ENCODE measurements at places on chromosomes 12 and 14. TPM values are rescaled to one million over a fixed set of nuclear protein-coding genes. Genes with fewer than 3 reads are reported as not detected.

GRCh38 chr12:16019136-16019535 is 108.0 kb downstream of the DERA start:
- no peak for DNase-seq
- H3K4me1 ChIP-seq: no peaks in the 10 kb centered on the region
- peaks cover 8% of the 10 kb centered on the region for H3K36me3 ChIP-seq
- no peak overlapping the region for H3K27ac ChIP-seq
- no peak overlapping the region for H3K4me3 ChIP-seq
- H3K27me3 ChIP-seq: no peaks in the 10 kb centered on the region

- H3K27me3 ChIP-seq: no peaks in the 10 kb centered on the region
- H3K36me3 ChIP-seq: no peaks in the 10 kb centered on the region
- no peak overlapping the region for H3K27ac ChIP-seq
- no peak for DNase-seq
Observed at GRCh38 chr14:72651714-72652113, 242.2 kb downstream of the DPF3 start.

DNA sequence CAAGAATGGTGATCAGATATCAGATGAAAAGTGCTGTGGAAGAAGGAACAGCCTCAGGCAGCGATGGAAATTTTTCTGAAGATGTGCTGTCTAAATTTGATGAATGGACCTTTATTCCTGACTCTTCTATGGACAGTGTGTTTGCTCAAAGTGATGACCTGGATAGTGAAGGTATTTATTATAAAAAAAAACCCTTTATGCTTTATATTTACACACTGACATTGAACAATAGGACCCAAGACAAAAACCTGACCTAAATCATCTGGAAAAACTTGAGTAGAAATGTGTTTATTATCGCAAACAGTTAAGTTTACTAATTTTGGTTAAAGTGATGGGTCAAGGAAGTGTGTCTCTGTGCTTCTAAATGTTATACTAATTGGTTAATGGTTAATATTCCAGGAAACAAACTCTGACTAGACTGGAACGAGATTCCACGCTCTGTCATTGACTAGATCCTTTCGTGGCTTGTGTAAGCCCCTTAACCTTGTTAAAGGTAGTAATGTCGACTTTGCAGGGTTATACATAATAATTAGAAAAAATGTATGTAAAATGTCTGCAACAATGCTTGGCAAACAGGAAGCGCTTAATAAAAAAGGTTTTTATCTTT is 62.7 kb downstream of the LRRK2 start:
- H3K4me3 ChIP-seq: no peak overlapping the region
- H3K36me3 ChIP-seq: no peaks in the 10 kb centered on the region
- no peak for DNase-seq
- H3K4me1 ChIP-seq: no peaks in the 10 kb centered on the region

The CLEC4A gene
- 6.9 TPM for total RNA-seq

DNA sequence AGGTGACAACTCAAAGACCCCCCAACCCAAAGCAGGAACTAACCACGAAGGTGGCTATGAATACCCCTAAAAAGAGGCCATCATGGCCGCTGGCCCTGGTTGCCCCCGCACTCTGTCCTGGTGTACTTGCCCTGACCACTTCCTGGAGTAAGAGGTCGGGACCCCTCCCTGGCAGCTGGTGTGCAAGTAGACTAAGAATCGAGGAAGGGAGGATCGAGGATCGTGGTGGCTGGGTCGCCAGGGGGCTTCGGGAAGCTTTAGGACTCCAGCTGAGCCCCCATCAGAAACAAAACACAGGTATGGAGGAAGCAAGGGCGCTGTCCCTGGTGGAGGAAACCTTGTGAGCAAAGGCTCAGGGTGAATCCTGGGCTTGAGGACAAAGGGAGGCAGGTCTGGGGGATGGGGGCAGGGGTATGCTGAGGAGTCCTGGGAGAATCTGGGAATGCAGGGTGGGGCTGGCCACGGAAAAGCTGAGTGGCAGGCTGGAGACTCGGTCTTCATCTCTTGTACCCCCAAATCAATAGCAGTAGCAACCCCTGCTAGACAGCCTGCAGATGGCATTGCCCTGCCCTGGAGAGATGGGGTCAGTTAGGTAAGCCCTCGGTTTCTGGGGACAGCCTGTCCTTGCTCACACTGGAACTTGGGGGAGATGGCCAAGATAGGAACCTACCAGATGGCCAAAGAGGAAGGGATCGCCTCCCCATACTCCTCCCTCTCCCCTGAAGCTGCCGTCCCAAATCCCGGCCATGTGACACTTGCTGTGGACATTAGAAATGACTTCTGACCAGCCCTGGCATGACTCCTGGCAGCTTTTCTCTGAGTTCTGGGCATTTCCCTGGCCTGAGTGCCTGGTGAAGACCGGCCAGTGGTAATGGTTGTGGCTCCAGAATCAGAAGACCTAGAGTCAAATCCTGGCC is 45.3 kb upstream of the ESRRB start:
- H3K36me3 ChIP-seq: no peaks in the 10 kb centered on the region
- no peak for DNase-seq
- no peaks in the 10 kb centered on the region for H3K27me3 ChIP-seq
- no peak overlapping the region for H3K4me3 ChIP-seq
- no peak overlapping the region for H3K27ac ChIP-seq

- H3K4me1 ChIP-seq: no peaks in the 10 kb centered on the region
- H3K36me3 ChIP-seq: no peaks in the 10 kb centered on the region
- DNase-seq: no peak
- H3K27me3 ChIP-seq: no peaks in the 10 kb centered on the region
- no peak overlapping the region for H3K4me3 ChIP-seq
Observed at GRCh38 chr12:53143355-53143754, 37.2 kb upstream of the ZNF740 start.

DNA sequence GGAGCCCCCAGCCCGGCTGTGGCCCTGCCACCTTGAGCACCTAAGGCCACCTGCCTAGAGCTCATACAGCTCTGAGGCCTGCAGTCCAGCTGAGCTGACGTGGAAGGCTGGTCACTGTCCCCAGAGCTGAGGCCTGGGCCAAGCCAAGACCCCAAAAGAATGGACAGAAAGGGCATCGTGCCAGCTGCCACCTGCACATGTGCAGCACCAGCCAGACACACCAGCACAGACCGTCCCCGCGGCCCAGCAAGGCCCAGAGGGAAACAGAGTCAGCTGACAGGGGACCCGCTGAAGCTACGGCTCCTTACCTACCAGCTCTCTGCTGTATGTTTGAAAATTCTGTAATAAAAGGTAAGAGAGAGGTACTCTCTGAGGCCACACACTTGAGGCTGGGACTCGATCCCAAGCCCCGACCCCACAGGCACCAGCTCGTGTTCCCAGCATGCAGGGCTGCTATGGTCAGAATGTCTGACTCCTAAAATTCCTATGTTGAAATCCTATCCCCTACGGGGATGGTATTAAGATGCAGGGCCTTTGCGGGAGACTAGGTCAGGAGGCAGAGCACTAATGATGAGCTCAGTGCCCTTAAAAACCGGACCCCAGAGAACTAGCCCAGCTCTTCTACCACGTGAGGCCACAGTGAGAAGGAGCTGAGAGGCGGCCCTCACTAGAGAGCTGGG is 25.4 kb downstream of the BRF1 start:
- no peak overlapping the region for H3K4me3 ChIP-seq
- peaks cover 5% of the 10 kb centered on the region for H3K36me3 ChIP-seq
- no peak for DNase-seq
- H3K27ac ChIP-seq: peak overlapping the region; percentile 80
- H3K4me1 ChIP-seq: peaks cover 12% of the 10 kb centered on the region

DNA sequence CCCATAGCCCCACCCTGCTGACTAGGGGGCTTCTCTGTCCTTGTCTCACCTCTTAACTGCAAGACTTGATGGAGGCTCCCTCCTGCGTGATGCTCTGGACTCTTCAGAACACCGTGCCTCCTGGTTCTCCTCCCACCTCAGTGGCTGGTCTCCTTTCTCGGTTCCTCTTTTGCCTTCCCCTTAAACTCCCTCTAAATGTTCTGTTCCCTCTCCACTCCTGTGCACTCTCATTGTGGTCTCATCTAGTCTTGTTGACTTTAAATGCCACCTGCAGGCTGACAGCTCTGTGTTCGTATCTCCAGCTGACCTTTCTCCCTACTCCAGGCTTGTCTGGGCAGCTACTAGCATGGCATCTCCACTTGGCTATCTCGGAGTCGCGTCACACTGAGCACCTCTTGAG is 28.3 kb downstream of the DYNC1H1 start:
- no peaks in the 10 kb centered on the region for H3K4me1 ChIP-seq
- H3K36me3 ChIP-seq: peaks cover 87% of the 10 kb centered on the region
- no peaks in the 10 kb centered on the region for H3K27me3 ChIP-seq

The PARPBP gene
- total RNA-seq: 2.8 TPM

- DNase-seq: no peak
- H3K36me3 ChIP-seq: no peaks in the 10 kb centered on the region
- H3K27ac ChIP-seq: no peak overlapping the region
- no peak overlapping the region for H3K4me3 ChIP-seq
- no peaks in the 10 kb centered on the region for H3K4me1 ChIP-seq
Observed at GRCh38 chr12:72330301-72330700, 58.1 kb downstream of the TRHDE start.

DNA sequence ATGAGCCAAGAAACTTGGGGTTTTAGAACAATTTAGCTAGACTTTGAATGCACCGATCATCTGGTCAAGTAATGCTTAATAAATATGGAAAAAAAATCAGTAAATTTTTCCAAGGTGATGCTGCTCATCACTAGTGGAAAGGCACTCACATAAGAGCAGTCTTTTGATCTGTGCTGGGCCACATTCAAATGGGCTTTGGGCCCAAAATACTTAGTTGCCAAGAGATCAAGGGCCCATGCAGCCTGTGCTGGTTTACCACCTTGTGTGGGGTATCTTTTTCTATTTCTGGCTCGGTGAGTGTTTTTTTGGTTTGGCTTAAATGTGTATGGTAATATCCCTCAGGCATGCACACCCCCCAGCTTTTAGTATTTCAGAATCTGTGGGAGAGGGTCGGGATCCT is 943.2 kb downstream of the TMTC2 start:
- DNase-seq: no peak
- H3K27ac ChIP-seq: no peak overlapping the region
- no peaks in the 10 kb centered on the region for H3K4me1 ChIP-seq
- no peak overlapping the region for H3K4me3 ChIP-seq

- H3K4me1 ChIP-seq: peaks cover 11% of the 10 kb centered on the region
- no peaks in the 10 kb centered on the region for H3K36me3 ChIP-seq
- H3K27ac ChIP-seq: no peak overlapping the region
- no peak overlapping the region for H3K4me3 ChIP-seq
- DNase-seq: no peak
Observed at GRCh38 chr12:122840580-122841513, 5.6 kb downstream of the HIP1R start.

The PLEKHG7 gene
- 0.63 TPM for total RNA-seq

The E2F7 gene
- total RNA-seq: 0.59 TPM

GRCh38 chr14:71629250-71629649 is 303.0 kb upstream of the RGS6 start:
- DNase-seq: no peak
- H3K4me1 ChIP-seq: no peaks in the 10 kb centered on the region
- no peak overlapping the region for H3K27ac ChIP-seq
- peaks cover 12% of the 10 kb centered on the region for H3K36me3 ChIP-seq

- H3K27ac ChIP-seq: peak overlapping the region; percentile 4
- peaks cover 25% of the 10 kb centered on the region for H3K4me1 ChIP-seq
- no peaks in the 10 kb centered on the region for H3K36me3 ChIP-seq
- peaks cover 2% of the 10 kb centered on the region for H3K27me3 ChIP-seq
Observed at GRCh38 chr12:76029982-76030340, 1.6 kb downstream of the PHLDA1 start.

The MUCL1 gene
- total RNA-seq: not detected

The B4GALNT3 gene
- total RNA-seq: not detected

DNA sequence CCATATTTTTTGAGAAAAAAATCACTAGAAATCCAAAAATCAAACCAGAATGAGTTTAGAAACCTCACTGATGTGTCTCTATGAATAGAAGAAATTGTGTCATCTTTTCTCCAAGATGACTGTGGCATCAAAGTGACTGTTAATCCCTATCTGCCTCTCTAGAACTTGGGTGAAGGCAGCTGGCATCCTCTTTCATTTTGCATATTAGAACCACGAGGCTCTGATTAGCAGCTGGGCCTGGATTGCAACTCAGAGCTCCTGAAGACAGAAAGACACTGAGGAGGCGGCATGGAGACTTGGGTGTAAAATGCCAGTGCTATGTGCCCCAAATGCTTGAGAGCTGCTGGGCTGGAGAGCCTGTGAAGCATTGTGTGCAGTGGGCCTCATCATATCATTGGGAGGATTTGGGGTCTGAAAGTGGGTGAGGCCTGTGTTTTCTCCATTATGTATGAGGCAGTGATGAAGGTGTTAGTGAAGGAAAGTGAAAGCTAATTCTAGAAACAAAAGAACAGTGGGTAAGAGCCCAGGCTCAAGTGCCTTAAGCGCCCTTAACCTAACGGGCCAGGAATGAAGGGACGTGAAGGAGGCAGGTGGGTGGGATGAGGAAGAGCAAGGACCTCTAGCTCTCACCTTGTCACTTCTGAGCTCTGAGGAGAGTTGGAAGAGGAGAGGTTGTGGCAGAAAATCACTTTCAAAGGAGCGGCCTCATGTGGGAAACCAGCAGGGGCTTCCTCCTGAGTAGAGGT is 26.2 kb downstream of the NKX2-8 start:
- no peaks in the 10 kb centered on the region for H3K4me1 ChIP-seq
- H3K27me3 ChIP-seq: no peaks in the 10 kb centered on the region
- H3K4me3 ChIP-seq: no peak overlapping the region
- H3K36me3 ChIP-seq: no peaks in the 10 kb centered on the region

The DPPA3 gene
- total RNA-seq: not detected

The SSTR1 gene
- total RNA-seq: not detected

DNA sequence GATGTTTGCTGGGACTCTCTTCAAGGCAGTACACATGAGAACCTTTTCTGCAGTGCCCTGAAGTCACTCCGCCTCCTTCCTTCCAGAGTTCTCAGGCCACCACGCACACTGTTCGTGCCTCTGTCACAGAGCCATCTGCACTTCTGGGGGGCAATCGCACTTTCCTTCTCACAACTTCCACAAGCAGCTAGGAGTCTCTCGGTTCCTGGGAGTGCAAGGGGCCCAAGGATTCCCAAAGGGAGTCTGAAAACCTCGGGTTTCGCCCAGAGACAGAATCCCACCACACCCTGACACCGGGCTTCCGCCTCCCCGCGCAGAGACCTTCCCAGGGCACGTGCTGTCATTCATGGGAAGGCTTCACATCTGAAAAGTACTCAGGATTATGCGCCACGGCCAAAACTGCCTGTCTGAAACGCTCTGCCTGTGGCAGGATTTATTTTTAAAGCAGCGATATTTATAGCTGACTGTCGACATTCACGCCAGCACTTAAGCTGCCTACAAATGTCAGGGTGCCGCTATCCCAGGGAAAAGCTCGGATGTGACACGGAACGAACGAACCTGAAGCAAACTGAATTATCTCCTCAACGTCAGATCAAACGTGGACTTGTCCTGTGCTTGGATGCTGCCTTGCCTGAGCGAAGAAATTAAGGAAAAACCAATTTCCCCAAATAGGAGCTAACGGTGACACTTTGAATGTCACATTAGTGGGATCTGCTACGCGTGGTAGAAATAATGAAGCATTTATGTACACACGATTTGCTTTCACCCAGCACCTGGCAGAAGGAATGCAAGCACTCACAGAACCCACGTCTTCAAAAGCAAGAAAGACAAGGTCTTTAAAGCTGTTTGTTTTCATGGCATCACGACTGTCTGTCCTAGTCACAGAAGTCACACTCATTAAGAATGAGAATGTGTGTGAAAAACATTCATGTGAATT is 154.0 kb downstream of the PIWIL1 start:
- no peaks in the 10 kb centered on the region for H3K27me3 ChIP-seq
- no peak overlapping the region for H3K27ac ChIP-seq
- no peaks in the 10 kb centered on the region for H3K4me1 ChIP-seq
- H3K36me3 ChIP-seq: no peaks in the 10 kb centered on the region

GRCh38 chr14:71713451-71713850 is 218.8 kb upstream of the RGS6 start:
- no peak overlapping the region for H3K27ac ChIP-seq
- no peak for DNase-seq
- H3K36me3 ChIP-seq: peaks cover 11% of the 10 kb centered on the region
- no peaks in the 10 kb centered on the region for H3K27me3 ChIP-seq
- no peaks in the 10 kb centered on the region for H3K4me1 ChIP-seq
- no peak overlapping the region for H3K4me3 ChIP-seq
